NCI-H446 (cell line): ENCODE measurements at places on chromosomes 12 and 14.

DNA sequence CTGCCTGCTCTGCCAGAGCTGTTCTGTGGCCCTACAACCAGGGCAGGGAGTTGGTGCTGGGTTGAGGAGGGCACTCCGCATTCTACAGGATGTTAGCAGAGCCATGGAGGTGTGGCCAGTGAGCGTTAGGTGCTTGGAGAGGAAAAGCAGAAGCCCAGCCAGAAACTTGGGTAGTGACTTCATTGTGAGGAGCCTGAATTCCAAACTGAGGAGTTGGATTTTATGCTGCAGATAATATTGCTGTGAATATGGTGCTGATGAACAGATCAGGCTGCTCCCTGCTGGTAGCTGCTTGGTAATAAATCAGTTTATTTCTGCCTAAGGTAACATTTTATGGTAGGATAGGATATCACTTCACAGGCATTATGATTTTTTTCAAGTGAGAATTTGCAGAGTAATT is 7.1 kb upstream of the CCDC175 start:
- DNase-seq = peak; percentile 12

DNA sequence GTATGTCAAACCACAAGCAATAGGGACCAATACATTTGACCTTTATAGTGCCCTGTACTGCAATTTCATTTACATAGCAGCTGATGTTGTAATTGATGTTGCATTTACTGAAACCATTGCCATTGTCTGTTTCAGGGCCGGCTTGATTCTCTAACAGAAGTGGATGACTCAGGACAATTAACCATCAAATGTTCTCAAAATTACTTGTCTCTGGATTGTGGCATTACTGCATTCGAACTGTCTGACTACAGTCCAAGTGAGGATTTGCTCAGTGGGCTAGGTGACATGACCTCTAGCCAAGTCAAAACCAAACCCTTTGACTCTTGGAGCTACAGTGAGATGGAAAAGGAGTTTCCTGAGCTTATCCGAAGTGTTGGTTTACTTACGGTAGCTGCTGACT is 216.0 kb downstream of the AKAP6 start:
- no peak for DNase-seq

GRCh38 chr12:18394742-18395141 is 133.4 kb downstream of the PIK3C2G start:
- DNase-seq = no peak

DNA sequence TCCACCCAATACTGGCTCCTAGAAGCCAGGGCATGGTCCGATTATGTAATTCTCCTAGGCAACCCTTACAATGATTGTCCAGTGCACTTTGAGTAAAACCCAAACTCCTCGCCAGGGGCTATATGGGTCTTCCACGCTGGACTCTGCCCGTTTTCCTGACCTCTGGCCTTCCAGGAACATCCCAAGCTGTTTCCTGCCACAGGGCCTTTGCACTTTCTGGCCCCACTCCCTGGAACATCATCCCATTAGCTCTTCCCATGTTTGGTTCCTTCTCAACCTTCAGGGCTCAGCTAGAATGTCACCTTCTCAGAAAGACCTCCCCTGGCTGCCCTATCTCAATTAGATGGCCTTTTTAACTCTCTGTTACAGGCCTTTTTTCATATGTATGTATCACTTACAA is 85.4 kb downstream of the IRF2BPL start:
- no peak for DNase-seq

DNA sequence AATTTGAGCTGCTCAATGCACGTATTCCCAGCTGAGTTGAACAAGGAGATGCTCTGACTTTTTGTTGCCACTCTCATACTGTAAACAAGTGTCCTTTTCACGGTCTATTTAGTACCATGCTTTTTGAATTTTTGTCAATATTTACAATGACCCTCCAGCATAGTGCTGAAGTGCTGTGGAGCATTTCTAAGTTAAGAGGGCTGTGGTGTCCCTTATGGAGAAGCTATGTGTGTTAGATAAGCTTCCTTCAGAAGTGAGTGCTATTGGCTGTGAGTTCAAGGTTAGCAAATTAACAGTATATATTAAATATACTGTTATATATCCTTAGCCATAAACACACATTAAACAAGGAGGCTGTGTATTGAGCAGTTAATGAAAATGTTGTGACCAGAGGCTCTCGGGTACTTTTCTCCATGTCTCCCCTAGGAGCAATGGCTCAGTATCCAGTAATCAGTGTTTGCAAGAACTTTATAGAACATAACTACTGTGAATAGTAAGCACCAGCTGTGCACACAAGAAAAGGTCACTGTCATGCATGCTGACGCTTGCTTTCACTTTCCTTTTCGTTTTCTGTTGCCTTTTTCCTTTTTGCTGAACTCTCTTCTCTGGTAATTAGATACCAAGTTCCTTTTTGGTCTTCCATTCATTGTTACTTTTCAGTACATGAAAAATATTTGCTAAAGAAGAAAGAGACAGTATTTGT is 187.2 kb upstream of the NEDD1 start:
- DNase-seq = no peak

DNA sequence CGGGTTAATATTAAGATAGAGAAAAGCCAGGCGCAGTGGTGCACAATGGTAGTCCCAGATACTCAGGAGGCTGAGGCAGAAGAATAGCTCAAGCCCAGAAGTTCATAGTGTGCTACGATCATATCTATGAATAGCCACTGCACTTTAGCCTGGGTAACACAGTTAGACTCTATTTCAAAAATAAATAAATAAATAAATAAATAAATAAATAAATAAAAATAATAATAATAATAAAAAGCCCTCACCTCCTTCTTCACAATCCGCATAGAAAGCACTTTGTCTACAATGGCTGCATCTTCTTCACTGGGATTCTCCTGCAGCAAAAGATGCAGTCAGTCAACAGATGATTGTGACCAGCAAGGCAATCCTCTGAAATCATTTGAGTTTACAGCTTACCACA is 31.5 kb upstream of the SUPT16H start:
- no peak for DNase-seq

DNA sequence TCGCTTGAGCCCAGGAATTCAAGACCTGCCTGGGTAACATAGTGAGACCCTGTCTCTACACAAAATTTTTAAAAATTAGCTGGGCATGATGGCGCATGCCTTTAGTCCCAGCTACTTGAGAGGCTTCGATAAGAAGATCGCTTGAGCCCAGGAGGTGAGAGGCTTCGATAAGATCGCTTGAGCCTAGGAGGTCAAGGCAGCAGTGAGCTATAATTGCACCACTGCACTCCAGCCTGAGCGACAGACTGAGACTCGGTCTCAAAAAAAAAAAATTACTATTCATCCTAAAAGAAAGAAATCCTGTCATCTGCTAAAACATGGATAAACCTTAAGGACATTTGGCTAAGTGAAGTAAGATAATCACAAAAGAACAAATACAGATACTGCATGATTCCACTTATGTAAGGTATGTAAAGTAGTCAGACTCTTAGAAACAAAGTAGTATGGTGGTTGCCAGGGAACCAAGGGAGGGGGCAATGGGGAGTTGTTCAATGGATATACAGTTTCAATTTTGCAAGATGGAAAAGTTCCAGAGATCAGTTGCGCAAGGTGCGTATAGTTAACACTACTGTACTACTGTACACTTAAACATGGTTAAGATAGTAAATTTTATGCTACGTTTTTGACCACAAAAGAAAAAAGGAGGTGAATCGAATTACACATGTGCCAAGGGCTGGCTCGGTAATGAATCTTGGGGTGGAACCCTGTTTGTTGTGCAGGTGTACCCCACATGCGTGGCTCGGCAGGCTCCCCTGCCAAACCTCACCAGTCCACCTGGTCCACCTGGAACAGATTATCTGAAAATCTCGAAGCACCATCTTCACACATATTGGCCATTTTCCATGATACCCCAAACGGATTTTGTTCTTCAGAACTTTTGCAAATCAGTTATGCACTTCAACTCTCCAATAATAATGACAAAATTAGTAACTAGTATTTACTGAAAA is 18.3 kb upstream of the ATP2A2 start:
- DNase-seq = no peak

GRCh38 chr12:43370263-43370662 is 181.7 kb downstream of the ADAMTS20 start:
- no peak for DNase-seq

DNA sequence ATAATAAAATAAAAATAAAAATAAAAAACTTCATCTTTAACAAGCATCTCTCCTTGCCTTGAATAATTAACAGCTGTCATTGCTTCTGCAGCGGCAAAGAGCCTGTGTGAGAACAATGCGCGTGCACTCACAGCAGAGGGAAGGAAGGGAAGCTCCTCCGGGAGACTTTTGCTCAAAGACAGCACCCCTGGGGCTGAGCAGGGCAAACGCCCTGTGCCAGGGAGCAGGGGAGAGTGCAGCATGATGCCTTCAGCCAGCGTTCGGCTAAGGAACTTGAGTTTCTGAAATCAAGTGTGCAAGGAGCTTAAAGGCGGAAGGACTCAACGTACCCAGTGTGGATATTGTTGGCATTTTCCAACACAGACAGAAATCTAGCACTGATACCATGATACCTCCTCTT is 120.5 kb downstream of the RIMBP2 start:
- DNase-seq = no peak

GRCh38 chr12:114302117-114302516 is 103.8 kb downstream of the TBX5 start:
- no peak for DNase-seq

DNA sequence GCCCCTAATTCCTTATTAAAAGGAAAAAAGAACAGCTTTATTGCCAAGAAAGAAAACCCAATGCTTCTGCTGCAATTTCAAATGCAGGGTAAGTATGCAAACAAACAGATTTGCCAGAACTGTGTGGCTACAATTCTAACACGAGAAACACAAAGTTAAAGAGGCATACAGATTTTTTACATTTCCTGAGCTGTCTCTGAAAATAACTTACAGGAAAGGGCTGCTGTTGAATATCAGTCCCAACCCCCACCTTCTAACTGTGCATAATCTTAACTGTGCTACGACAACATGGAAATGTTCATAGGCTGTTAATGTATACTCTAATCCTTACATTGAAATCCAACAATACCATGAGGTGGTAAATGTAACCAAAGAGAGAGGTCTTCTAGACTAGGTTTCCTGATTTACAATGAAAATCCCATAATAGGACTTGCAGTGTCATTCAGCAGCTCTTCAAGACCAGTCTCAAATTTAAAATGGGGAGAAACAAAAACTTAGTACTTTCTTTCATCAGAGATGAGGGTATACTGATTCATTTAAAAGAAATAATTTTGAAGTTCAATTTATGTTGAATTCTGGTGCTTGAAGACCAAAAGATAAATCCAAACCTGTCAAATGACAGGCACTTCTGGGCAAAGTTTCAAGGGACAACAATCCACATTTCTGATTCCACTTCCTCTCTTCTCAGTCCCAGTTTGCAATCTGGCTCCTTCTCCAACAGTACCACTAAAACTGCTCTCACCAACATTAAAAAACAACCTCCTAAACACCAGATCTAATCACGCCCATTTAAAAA is 14.4 kb downstream of the FGD6 start:
- no peak for DNase-seq

DNA sequence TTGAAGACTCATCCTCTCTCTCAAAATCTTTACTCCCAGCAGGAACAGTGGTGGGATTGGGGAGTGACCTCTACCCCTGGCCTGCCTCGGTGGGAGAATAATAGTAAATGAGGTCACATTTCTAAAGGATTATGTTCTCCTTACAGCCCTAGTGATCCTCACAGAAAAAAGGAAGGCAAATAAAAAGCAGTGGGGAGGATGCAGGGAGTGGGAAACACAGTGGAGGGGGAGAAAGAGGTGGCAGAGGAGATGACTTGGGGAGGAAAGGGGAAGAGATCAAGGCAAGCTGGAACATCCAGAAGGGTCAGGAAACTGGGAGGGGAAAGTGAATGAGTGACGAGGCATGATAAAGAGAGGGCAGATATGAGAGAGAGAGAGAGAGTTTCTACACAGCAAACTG is 8.3 kb upstream of the SYNDIG1L start:
- no peak for DNase-seq

DNA sequence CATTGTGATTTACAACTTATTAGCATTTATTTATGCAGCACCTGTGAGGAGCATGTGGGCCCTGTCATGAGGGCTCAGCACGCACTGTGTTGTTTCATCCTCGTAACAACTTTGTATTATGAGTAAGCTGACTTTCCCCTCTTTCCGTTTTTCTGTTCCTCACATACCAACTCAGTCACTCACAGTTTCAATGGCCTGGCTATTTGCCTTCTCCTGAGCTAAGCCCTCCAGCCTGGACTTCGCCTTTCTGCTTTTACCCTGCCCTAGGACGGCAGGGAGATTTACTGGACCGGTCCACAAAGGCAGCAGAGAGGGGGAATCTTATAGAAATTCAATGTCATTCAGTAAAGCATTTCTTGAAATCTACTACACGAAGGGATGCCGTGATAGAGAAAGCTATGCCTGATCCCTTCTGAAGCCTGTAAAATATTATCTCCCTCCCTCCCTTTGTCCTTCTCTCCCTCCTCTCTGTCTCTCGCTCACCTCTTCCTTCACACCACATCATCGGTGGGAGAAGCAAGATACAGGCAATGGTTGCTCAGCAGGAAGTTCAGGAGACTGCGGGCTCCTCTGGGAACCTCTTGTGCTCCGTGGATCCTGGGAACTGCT is 219.2 kb upstream of the TBX3 start:
- DNase-seq = no peak

- DNase-seq = no peak
Observed at GRCh38 chr12:25553098-25553497, at the start of gene LMNTD1. Gene LMNTD1, minus strand, starts transcription at chr12:25553283. Its CDS starts 324 bp downstream, at chr12:25552959.

DNA sequence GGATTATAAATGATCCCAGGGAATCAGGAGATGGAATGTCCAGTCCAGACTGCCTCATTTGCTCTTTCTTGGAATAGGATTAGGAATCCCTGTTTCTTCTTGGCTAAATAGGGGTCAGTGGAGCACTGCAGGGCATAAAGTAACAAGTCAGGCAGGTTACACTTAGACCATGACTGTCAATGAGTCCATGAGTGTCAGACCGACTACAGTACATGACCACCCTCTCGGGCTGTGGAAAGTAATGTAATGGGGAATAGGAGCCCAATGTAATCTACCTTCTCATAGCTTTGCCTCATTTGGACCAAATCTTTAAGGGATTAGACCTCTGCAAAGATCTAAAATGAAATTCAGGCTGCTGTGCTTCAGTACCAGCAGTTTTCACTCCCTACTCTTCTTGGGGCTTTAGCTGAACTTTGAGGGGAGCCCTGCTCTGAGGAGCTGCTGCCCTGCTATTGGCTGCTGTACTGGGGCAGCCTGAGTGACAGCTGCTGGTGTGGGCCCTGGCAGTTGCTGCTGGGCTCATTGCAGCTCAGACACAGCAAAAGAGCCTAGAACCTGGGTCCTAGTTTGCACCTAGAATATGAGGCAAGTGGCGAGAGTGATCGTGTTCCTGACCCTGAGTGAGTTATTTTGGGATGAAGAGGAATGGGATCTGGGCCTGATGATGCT is 62.2 kb upstream of the OR4E1 start:
- DNase-seq = no peak

GRCh38 chr14:61140271-61140670 is 140.9 kb downstream of the TMEM30B start:
- DNase-seq = no peak

- DNase-seq = no peak
Observed at GRCh38 chr12:112555621-112556233, 137.0 kb downstream of the PTPN11 start.
